ENCODE measurements at places on chromosomes 4 and X.
A peak's percentile ranks its signal among the peaks of the same experiment; 100 is the strongest.

GRCh38 chr4:3372933-3373465 lies 68.8 kb upstream of the HGFAC start:
- DNase-seq = no peak

DNA sequence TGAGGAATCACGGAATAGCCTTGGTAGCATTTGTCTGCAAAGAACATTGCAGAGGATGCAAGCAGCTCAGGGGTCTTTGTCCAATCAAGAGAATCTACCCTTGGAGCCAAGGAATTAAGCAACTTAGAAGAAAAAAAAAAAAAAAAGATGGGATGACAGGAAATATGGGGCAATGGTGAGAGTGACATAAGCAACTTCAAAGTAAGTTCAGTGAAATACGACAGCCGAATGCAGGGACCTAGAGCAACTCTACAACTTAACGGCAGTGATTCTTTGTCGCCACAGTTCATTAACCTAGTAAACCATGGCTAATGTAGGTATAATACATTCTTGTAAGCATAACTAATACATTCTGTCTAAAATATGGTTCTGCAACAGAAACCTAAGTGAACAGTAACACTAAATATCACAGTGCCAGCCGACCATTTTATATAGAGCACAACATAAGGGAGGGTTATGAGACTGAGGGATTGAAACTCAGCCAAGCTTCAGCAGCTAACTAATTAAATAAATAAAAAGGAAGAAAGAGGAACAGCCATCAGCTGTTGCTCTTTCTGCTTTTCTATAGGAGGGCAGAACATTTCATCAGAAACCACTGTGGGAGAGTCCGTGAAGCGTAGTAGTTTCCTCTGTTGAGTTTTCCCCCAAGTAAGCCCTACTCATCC lies 74.7 kb downstream of the PPARGC1A start:
- DNase-seq = no peak

DNA sequence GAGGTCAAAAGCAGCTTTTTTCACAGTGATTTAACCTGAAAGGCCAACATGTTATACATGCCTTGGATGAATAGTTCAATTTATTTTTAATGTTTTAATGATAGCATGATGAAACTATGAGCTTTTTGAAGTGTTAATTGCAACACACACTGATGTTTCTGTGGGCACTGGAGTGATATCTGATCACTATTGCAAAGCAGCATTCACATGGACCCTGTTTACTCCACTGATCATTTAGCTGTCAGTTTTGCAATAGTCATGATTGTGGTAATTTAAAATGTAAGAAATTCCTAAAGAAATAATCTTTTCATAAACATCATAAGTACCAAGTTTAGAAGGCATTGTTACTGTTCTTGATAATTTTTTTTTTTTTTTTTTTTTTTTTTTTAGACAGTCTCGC lies 74.1 kb downstream of the ARSJ start:
- no peak for DNase-seq

- DNase-seq = no peak
Measured at GRCh38 chr4:118173126-118173525, 138.8 kb downstream of the NDST3 start.

DNA sequence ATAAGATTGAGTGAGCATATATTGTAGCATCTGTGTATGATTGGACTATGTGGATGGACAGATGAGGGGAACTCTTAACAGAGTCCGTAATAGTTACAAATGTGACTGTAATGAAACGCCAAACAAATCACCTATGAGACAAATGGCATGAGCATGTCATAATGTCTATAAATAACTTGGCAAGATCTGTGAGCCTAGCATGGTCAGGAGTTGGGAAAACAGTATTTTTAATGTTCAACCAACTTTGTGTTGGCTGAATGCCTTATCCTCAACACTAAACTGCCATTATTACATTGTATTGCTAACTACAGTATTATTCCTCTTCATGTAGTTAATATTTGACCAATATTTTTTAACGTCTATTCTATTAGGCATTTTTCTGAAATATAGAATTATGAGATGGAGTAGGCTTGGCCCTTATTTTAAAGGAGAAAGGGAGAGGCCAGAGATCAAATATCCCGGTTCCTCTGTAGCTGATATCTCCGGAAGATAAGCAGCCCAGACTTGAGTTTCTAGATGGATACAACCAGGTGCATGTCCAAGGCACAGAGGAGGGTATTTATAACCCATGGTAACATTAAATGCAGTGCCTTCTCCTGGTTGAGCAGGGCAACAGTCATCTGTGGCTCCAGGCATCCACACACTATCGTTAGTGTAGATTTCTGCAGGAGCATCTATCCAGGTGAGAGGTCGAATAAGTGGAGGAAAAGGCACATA lies 32.7 kb downstream of the PF4 start:
- DNase-seq = no peak

DNA sequence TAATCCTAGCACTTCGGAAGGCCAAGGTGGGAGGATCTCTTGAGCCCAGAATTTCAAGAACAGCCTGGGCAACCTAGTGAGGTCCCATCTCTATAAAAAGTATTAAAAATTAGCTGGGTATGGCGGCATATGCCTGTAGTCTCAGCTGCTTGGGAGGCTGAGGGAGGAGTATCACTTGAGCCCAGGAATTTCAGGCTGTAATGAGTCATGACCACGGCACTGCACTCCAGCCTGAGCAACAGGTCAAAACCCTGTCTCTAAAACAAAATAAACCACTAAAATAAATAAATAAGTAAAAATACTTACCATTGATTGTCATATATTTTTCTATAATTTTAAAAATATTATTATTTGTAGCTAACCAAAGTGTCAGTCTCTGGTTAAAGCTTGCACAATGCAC lies 315.6 kb upstream of the SMIM31 start:
- DNase-seq = no peak

GRCh38 chrX:71958281-71958675 lies 47.6 kb downstream of the NHSL2 start:
- no peak for DNase-seq

DNA sequence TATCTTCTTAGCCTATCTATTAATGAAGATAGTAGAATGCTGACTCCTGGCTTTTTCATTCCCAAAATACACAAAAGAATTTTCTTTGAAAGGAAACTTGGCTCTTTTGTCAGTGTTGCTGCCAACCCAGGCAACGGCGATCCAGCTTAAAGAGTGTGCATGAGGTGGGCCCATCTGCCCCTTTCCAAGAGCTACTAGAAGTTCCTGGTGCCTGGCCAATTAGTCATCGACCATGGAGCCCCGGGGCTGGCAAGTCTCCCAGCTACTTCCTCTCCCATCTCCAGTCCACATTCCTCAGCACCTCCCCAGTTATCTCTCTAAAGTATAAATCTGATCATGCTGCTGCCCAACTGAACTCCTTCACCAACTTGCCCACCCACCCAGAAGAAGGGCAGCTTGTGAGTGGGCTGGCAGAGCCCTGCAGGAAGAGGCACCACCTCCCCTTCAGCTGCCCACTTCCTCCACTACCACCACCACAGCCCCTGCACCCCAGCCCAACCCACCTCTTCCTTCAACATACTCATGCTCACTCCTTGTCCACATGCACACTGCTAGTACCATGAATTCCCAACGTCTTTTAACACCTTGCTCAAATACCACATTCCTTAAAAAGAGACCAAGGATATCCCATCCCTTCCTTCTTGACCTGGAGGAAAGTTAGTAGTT lies 158.2 kb upstream of the MAP3K15 start:
- DNase-seq = peak; percentile 33

DNA sequence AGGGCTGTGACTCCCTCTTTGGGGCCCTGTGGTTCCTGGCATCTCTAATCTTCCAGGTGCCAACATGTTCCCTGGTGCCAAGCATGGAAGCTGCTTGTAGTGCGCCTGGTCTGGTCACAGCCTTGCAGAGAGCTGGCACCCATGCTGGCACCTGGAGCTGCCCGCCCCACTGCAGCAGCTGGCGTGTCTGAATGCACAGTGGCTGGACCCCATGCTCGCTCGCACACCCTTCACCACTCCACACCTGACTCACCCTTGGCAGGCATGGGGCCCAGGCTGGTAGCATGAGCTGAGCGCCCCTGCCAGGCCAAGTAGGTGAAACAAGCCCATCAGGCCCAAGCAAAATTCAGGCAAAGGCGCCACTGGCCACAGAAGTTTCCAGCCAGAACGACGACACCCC lies 119.1 kb downstream of the DNAAF6 start:
- DNase-seq = no peak

DNA sequence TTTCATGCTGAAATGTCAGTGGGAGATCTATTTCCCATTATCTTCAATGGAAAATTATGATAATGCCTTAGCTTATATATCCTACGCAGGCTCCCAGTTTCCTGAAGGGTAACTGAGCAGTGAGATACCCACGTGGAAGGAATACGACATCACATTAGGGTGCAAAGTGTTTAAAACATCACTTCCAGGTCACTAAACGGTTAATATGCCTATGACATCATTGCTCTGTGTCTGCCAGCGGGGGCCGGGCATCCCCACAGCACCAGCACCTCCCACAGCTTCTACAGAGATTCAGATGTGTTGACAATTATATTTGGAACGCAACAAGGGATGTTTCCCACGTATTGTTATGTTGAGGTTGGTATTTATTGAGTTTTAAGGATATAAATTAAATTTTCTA lies 27.1 kb downstream of the TMEM271 start:
- DNase-seq = no peak

DNA sequence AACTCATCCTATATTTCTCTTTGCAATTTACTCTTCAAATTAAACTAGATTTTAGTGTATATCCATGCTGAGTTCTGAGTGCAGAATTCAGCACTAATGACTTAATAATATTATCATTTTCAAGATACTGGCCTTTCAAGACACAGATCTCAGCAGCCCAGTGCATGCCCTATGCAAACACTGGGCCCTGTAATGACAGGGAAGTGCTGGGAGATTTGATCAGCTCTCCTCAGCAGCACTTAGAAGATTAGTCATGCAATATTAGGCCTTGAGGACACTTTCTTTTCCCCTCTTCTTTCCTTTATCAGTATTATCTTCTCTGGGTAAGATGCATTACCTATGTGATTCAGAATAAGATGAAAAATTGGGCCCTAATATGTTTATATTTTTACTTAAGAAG lies 207.1 kb downstream of the PPP3CA start:
- DNase-seq = no peak

- DNase-seq = no peak
Measured at GRCh38 chr4:13364172-13364571, 120.0 kb downstream of the RAB28 start.

DNA sequence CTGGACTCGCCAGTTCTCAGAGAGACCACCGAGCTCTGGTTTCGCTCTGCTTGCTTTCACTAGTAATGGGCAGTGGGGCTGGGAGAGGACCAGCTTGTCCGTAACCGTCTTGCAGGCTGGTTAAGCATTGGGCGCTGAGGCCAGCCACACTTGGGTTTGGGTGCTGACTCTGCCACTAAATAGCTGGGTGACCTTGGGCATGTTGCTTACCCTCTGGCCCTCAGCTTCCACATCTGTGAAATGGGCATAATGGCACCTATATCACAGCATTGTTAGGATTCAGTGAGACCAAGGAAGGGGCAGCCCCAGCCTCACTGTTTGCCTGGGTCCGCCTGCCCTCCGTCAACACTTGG lies 43.5 kb downstream of the EVC start:
- DNase-seq = no peak

DNA sequence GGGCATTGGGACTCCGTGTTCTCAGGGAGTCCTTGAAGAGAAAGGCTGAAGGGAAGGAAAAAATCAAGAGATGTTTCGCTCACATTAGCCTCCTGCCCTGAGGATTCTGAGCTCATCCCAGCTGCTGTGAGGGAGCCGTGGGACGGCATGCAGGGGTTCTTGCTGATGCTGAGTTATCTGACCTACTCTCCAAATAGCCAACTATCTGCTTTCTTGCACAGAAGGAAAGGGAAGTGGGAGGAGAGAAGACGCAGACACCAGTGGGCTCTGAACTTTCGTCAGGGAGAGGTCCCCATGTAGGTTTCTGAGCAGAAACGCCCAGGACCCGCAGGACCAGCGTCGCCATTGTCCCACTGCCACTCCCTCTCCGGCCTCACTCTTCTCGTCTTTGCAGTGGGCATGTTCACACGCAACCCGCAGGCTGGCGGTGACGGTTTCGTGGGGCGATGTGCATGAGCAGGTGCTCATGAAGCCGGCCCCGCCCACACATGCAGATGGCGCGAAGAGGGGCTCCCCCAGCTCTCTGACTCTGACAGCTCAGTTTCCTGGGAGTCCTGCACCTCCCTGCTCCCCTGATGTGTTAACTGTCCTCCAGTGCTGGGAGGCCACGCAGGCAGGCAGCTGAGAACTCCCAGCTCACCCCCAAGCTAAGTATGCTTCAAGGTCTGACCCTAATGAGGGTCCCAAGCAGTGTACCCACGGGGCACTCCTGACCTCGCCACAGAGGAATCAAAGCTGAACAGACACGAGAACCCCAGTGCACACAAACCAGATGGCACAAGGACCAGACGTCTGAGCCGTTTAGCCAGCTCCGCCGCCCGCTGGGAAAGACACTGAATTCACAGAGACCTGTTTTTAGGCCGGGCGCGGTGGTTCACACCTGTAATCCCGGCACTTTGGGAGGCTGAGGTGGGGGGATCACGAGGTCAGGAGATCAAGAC lies 13.6 kb upstream of the ABLIM2 start:
- no peak for DNase-seq

- no peak for DNase-seq
Measured at GRCh38 chr4:156889616-156890594, 81.7 kb downstream of the PDGFC start.

DNA sequence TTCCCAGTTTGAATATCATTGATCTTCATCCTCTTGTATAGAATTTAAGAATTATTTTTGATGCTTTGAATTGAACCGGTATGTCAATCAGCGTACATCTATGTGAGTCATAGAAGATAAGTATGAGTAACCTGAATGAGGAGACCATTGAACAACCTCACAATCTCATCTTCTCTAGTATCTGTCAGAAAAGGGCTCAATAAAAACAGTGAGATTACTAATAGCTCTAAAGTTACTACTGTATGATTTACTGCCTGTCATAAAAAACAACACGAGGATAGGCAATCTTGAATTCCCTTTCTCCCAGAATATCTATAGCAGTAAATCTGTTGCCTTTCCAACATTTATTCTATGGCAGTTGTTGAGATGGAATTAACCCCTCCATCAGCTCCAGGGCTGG lies 36.1 kb downstream of the PHOX2B start:
- no peak for DNase-seq

- DNase-seq = peak; percentile 13
Measured at GRCh38 chr4:21092531-21092930, 392.3 kb downstream of the PACRGL start.

GRCh38 chrX:73069365-73070035 lies 9.8 kb downstream of the PABPC1L2A start:
- DNase-seq = no peak

DNA sequence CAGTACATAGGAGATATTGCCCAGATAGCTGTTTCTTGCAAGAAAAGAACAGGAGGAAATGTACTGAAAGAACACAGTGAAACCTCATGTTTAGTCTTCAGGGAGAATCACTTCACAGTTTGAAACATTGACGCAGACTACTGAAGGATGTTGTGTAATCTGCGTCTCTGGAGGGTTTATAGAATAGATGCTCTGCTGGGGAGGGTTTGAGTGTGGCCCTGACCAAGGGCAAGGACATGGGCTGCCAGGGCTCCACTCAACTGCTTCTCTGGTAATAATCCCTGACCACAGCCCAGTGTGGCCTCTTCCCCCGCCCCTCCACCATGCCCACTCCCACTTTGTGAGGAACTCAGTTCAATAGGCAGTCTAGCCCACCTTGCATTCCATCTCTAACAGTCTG lies 15.8 kb upstream of the ACE2 start:
- DNase-seq = no peak

All from G401 (cell line).